ENCODE measurements at places on chromosomes 13 and 19. TPM values are rescaled to one million over a fixed set of nuclear protein-coding genes. Genes with fewer than 3 reads are reported as not detected.

PSG6 gene
- total RNA-seq, result not detected

- no peak for DNase-seq
Measured at GRCh38 chr19:43318203-43318602, 35.3 kb upstream of the CD177 start.

GRCh38 chr13:108433976-108434755 lies 164.6 kb downstream of the TNFSF13B start:
- DNase-seq, result no peak

DNA sequence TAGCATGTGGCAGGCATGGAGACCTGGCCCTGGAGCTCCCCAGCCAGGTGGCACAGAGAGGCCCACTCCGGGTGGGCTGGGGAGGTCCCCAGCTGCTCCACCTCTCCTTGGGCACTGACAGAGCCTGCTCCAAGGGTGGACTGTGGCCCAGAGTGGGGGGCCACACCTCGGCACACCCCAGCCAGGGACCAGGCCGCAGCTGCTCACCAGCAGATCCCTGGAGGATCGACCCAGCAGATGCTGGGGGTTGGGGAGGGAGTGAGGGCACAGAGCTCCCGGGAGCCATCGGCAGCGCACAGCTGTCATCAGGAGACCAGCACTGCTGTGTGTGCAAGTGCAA lies 72.0 kb upstream of the KCTD15 start:
- no peak for DNase-seq

GRCh38 chr19:29089315-29089870 lies 123.6 kb downstream of the UQCRFS1 start:
- DNase-seq, result no peak

GRCh38 chr19:50975766-50976165 lies 6.4 kb upstream of the KLK6 start:
- no peak for DNase-seq

ADAT3 gene
- total RNA-seq, result 3.2 TPM

- no peak for DNase-seq
Measured at GRCh38 chr13:77386880-77387606, 60.1 kb upstream of the MYCBP2 start.

GRCh38 chr13:70829748-70830147 lies 721.5 kb upstream of the KLHL1 start:
- DNase-seq, result no peak

GRCh38 chr19:1400281-1401137 lies 833 bp downstream of the GAMT start:
- DNase-seq, result no peak

DNA sequence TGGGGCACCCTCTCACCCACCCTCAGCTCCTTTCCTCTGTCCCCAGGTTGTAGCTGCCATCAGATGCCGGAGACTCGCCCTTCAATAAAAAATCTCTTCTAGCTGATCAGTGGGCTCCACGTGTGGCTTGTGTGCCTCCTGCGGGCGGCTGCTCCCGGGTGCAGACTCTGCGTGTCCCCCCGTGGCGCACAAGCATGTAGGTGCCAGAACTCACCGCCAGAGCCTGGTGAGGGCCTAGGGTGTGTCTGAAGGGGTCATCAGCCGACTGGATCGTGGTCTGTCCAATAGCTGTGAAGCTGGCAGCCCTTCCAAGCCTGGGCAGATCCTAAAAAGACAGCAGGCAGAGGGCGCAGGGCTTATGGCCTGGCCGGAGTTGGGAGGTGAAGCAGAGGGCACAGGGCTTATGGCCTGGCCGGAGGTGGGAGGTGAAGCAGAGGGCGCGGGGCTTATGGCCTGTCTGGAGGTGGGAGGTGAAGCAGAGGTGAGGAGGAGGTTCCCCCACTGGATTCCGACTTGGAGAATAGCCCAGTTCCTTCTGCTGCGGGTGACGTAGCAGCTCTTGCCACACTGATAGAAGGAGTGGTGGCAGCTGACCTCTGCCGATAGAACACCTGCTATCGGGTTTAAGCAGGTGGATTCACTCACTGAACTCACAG lies 11.7 kb downstream of the NOP53 start:
- DNase-seq, result no peak

- no peak for DNase-seq
Measured at GRCh38 chr13:50893211-50893852, 16.3 kb upstream of the RNASEH2B start.

TMC4 gene
- total RNA-seq, result 3.2 TPM

PGLYRP1 gene
- total RNA-seq, result not detected

- DNase-seq, result no peak
Measured at GRCh38 chr13:38866649-38867048, 124.0 kb downstream of the STOML3 start.

ZNF729 gene
- total RNA-seq, result not detected

PCDH17 gene
- total RNA-seq, result 0.34 TPM

ZNF790 gene
- 10.2 TPM for total RNA-seq

DNA sequence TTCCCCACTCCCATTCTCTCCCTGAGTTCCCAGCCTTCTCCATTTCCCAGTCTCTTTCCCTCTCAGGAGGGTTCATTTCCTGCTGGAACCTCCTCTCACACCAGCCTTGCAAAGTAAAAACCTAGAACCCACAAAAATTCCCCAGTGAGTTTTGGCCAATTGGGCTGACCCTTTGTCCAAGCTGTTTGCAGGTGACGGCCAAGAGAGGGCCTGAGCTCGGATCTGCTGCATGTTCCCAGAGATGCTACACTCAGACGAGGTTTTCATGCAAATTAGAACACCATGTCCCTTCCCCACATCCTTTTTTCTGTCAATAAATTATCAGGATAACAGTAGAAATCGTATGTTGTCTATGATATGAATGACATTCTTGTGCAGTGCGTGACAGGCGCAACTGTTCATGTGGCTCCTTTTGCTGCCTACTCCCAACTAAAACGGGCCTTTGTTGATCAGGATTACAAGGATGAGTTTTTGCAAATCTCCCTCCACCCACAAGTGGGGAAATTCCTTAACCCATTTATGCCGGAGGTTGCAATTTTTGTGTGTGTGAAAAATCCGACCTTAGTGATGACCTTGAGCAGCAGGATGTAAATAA lies 149.5 kb downstream of the CACNA1A start:
- DNase-seq, result no peak

DNA sequence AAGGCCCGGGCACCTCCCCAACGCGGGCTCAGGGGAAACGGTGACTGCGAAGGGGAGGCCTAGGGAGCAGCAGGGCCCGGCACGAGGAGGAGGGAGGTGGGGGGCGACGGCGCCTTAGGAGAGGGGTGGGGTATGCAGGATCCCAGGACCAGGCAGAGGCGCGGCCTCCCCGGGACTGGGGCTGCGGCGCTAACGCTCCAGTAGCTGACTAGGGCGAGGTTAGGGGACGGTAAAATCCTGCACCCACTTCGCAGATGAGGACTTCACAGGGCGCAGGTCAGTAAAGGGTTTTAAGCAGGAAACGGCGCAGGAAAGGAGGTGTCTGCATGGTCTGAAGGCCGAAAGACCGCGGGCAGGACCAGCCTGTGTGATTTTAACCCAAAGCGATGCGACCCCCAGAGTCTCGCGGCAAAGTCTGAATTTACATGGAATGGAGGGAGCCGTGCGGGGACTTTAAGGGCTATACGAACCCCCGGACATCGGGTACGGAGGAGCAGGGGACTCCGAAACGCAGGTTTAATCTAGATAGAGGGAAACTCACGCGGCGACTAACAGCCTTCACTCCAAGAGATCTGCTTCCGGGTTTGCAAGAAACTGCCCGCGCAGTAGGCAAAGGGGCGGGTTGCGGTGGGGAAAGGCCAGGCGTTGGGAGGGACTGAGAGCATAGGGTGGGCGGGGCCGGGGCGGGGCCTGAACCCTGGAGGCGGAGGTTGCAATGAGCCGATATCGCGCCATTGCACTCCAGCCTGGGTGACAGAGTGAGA lies at the start of gene ZNF665:
Gene ZNF665 (minus strand): TSS at position 588 of the 764 bp plus-strand sequence. CDS start 10,460 bp downstream, outside the sequence.
- DNase-seq, result no peak

DNA sequence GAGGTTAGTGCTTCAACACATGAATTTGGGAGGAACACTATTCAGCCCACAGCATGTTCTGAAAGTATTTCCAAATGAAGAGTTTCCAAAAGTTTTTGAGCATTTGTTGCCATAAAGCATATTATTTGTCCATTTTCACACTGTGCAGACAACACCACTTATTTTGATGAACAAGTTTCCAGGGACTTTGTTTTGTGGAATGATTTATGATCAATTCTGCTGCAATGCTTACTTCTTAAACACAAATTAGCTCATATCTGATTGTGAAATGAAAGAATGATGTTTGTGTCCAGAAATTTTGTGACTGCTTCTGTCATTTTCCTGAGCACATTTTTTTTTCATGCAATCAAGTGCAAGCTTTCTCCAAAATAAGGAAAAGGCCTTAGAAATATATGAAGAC lies 205.3 kb downstream of the RAP2A start:
- DNase-seq, result no peak

- DNase-seq, result no peak
Measured at GRCh38 chr13:27621116-27621365, 651 bp upstream of the POLR1D start.

GRCh38 chr19:1474765-1475351 lies 4.2 kb downstream of the C19orf25 start:
- DNase-seq, result no peak

GRCh38 chr19:17968362-17968761 lies 1.5 kb downstream of the KCNN1 start:
- DNase-seq, result no peak

DNA sequence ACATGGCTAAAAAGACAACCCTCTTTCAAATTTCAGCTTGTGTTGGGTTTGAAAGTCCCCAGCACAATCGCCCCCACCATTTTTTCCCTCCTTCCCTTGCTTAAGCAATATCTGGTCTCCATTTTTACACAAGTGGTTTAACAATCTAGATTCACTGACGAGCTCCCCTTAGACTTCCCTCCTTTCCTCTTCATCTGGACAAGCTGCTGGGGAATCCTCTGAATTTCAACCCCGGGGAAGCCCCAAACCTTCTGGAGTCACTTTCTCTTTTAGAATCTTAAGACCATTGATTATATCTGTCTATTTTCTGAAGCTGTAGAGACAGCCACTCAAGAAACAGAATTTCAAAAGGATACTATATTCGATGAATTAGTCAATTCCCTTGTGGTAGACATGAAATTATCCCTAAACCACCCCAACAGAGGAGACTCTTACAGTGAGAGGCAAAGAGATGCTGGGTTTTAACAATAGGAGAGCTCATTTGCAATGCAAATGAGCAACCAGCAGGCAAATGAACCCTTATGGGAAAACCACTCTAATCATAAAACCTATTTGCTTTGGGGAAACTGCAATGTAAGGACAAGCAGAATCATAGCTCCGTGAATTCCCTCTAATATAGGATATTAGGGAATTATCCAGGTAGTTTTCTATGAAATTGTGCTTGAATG lies 78.9 kb downstream of the TEX26 start:
- DNase-seq, result no peak

- no peak for DNase-seq
Measured at GRCh38 chr19:2663920-2664571, 38.4 kb downstream of the GNG7 start.

GRCh38 chr13:41608111-41608838 lies 150.9 kb downstream of the RGCC start:
- no peak for DNase-seq

DNA sequence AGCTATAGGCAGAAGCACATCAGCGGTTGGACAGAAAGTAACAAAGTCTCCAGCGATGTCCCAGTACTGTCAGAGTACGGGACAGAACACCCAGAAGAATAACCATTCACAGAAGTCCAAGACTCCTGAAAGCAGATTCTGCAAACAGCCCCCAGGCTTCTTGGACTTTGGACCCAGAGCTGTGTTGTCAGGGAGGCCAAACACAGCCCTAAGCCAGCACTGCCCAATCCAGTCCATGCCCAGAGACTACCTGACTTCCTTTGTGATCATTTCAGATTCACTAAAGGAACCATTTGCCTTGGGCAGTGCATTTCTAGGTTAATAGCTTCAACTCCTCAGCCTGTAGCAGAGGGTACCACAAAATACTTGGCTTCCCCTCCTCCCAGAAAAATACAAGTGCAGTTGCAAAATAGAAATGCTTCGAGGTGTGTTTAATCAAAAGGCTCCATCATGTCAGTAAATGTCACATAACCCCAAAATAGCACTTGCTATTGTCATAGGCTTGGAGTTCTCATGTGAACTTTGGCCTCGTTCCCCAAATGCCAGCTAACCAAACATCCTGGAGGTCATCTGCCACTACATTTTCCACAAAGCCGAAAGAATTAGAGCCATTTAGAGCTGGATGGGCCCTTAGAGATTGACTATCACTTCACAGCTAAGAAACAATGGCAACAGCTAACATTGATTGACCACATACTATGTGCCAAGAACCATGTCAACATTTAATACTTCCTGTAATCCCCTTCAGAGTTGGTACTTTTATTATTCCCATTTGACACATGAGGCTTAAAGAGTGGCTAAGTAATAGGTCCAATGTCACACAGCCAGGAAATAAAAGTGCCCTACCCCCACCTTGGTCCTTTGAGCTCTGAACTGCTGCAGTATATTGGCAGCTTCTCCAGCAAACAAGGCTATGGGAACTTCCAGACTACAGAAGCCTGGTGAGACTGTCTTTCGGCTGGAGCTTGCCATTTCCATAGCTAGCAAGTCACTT lies 329.9 kb downstream of the FOXO1 start:
- no peak for DNase-seq

DNA sequence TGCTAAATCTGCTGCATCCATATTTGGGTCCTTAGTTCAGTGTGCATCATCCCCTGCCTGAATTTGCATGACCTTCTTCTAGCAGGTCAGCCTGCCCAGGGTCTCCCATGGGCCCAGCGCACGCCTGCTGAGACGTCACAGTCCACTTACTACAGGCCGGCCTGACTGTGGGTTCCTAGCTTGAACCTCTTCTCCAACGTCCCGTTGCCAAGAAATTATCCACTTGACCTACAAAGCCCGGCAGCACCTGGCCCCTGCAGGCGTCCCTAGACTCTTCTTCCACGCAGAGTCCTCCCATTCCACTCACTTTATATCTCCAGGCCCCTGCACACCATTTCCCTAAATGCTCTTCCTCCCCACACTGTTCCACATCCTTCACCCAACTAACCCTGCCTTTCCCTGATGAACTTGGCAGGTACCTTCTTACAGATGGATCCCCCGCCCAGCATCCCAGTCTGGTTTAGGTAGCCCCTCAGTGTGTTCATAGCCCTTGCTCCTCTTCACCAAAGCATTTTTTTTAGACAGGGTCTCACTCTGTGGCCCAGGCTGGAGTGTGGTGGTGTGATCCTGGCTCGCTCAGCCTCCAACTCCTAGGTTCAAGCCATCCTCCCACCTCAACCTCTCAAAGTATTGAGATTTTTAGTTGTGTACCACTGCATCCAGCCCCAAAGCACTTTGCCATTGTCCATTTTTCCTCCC lies 155.0 kb upstream of the SOX1 start:
- DNase-seq, result no peak

DNA sequence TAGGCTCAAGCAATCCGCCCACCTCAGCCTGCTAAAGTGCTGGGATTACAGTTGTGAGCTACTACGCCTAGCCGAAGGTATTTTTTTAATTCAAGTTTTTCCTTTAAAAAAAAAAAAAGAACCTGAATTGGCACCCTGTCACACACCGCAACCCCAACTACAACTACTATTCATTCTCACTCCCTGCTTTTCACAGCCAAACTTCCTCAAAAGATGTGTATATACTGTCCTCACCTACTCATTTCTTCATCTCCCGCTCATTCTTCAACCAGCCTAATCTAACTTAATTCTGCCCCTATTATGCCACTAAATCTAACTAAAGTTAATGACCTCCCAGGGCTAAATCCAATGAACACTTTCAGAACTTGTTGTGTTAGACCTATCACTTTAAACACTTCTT lies 12.7 kb upstream of the WBP4 start:
- no peak for DNase-seq

ZNF431 gene
- 12.3 TPM for total RNA-seq

- no peak for DNase-seq
Measured at GRCh38 chr13:56351041-56351440, 789.7 kb upstream of the PRR20A start.

All from chondrocyte (in vitro differentiated cells).